ENCODE measurements at places on chromosomes 12 and 14. TPM values are rescaled to one million over a fixed set of nuclear protein-coding genes. Genes with fewer than 3 reads are reported as not detected.
A peak's percentile ranks its signal among the peaks of the same experiment; 100 is the strongest.

The CD4 gene
- polyA plus RNA-seq, result 50.9 TPM

The ZNF385A gene
- polyA plus RNA-seq, result 13.6 TPM

The OR4Q3 gene
- polyA plus RNA-seq, result not detected

The TMEM233 gene
- 1.7 TPM for polyA plus RNA-seq

The RAD52 gene
- 13.3 TPM for polyA plus RNA-seq

The FGF23 gene
- polyA plus RNA-seq, result 0.27 TPM

The CDKN3 gene
- polyA plus RNA-seq, result 17.6 TPM

- peak overlapping the region; percentile 55 for H3K27ac ChIP-seq
- H3K4me1 ChIP-seq, result no peaks in the 10 kb centered on the region
- no peaks in the 10 kb centered on the region for H3K36me3 ChIP-seq
- H3K27me3 ChIP-seq, result peaks cover 2% of the 10 kb centered on the region
- H3K4me3 ChIP-seq, result no peak overlapping the region
- no peak for DNase-seq
Observed at GRCh38 chr14:74573421-74574089, 38.5 kb downstream of the LTBP2 start.

DNA sequence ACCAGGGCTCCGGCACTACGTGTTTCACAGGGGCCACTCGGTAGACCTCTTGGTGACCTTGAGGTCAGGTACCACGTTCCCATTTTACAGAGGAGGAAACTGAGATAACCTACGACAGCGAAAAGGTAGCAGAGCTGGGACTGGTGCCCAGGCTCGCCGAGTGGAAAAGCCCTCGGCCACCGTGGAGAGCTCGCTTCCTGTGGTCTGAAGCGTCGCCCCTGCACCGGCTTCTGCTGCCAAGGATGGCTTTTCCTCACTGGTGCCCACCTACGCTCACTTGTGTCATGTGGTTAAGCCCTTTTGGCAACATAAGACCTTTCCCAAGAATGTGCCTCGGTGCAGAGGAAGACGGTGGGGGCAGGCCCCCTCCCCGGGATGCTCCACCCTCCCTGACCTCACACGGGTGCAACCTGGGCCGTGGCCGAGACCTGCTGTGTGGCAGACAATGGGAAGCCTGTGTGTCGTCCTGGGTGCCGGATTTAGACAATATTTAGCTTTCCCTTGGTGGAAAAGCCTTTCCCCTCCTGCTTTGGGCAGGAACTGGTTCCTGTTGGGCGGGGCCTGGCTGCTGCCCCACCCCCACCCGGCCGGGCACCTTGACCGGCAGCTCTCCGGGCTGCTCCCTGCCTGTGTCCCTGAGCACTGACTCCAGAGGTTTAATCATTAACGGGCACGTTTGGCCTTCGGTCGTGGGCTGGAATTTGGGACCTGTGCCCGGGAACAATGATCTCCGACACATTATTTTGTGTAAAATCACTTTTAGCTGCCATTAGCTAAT lies 32.4 kb upstream of the PPP1R13B start:
- H3K27me3 ChIP-seq, result peaks cover 4% of the 10 kb centered on the region
- peaks cover 4% of the 10 kb centered on the region for H3K4me1 ChIP-seq
- H3K27ac ChIP-seq, result no peak overlapping the region
- DNase-seq, result no peak
- no peaks in the 10 kb centered on the region for H3K36me3 ChIP-seq

- peaks cover 16% of the 10 kb centered on the region for H3K36me3 ChIP-seq
- no peak for DNase-seq
- H3K27ac ChIP-seq, result peak overlapping the region; percentile 97
- H3K27me3 ChIP-seq, result peaks cover 3% of the 10 kb centered on the region
- H3K4me1 ChIP-seq, result peaks cover 29% of the 10 kb centered on the region
Observed at GRCh38 chr12:67649261-67649569, 670 bp downstream of the DYRK2 start.

DNA sequence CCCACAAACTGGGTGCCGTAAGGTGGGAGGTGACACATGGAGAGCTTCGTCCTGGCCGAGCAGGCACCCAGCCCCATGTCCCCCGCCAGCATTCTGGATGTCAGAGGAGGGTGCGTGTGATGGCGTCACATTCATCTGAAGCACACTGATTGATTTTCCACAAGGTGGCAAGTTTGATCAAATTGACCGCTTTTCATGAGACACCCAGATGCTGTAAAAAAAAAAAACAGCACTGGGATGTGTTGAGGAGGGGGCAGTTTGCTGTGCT lies 24.2 kb downstream of the SLC25A29 start:
- peaks cover 4% of the 10 kb centered on the region for H3K4me1 ChIP-seq
- no peak overlapping the region for H3K27ac ChIP-seq
- no peak for DNase-seq
- H3K4me3 ChIP-seq, result no peak overlapping the region

GRCh38 chr12:44930972-44931600 lies 55.0 kb upstream of the NELL2 start:
- H3K36me3 ChIP-seq, result no peaks in the 10 kb centered on the region
- no peak overlapping the region for H3K4me3 ChIP-seq
- no peaks in the 10 kb centered on the region for H3K27me3 ChIP-seq
- no peaks in the 10 kb centered on the region for H3K4me1 ChIP-seq

DNA sequence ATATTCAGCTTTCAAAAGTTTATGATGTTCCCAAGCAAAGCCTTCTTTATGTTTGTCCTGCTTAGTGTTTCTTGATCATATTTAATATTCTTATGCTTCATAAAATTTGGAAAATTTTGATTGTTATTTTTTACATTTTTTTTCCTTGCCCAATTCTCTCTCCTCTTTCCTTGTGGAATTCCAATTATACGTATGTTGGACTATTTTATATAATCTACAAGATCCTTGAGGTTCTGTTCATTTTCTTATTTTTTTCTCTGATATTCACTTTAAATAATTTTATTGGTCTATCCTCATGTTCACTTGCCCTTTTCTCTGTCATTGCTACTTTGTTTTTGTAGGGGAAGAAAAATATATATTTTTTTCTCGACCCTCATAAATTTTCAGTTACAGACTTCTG lies 167.7 kb downstream of the DYRK2 start:
- no peak overlapping the region for H3K27ac ChIP-seq
- no peaks in the 10 kb centered on the region for H3K36me3 ChIP-seq
- H3K27me3 ChIP-seq, result no peaks in the 10 kb centered on the region
- H3K4me3 ChIP-seq, result no peak overlapping the region

- H3K27me3 ChIP-seq, result no peaks in the 10 kb centered on the region
- DNase-seq, result no peak
- H3K4me1 ChIP-seq, result no peaks in the 10 kb centered on the region
- H3K27ac ChIP-seq, result no peak overlapping the region
- no peak overlapping the region for H3K4me3 ChIP-seq
- no peaks in the 10 kb centered on the region for H3K36me3 ChIP-seq
Observed at GRCh38 chr14:28830115-28830534, 63.5 kb downstream of the FOXG1 start.

- H3K4me1 ChIP-seq, result peaks cover 7% of the 10 kb centered on the region
- no peak for DNase-seq
- no peaks in the 10 kb centered on the region for H3K27me3 ChIP-seq
- H3K36me3 ChIP-seq, result no peaks in the 10 kb centered on the region
- no peak overlapping the region for H3K27ac ChIP-seq
- H3K4me3 ChIP-seq, result no peak overlapping the region
Observed at GRCh38 chr12:116958402-116959197, 47.9 kb downstream of the FBXW8 start.

DNA sequence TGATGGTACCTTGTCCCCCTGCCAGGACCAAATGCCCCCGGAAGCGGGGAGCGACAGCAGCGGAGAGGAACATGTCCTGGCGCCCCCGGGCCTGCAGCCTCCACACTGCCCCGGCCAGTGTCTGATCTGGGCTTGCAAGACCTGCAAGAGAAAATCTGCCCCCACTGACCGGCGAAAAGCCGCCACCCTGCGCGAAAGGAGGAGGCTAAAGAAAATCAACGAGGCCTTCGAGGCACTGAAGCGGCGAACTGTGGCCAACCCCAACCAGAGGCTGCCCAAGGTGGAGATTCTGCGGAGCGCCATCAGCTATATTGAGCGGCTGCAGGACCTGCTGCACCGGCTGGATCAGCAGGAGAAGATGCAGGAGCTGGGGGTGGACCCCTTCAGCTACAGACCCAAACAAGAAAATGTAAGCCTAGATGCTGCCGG lies 410 bp downstream of the MYF6 start:
- H3K4me3 ChIP-seq, result no peak overlapping the region
- H3K27ac ChIP-seq, result no peak overlapping the region
- peaks cover 36% of the 10 kb centered on the region for H3K27me3 ChIP-seq

- no peaks in the 10 kb centered on the region for H3K27me3 ChIP-seq
- no peak overlapping the region for H3K4me3 ChIP-seq
- H3K27ac ChIP-seq, result no peak overlapping the region
- H3K36me3 ChIP-seq, result no peaks in the 10 kb centered on the region
Observed at GRCh38 chr14:80615831-80616230, 325.7 kb downstream of the CEP128 start.

DNA sequence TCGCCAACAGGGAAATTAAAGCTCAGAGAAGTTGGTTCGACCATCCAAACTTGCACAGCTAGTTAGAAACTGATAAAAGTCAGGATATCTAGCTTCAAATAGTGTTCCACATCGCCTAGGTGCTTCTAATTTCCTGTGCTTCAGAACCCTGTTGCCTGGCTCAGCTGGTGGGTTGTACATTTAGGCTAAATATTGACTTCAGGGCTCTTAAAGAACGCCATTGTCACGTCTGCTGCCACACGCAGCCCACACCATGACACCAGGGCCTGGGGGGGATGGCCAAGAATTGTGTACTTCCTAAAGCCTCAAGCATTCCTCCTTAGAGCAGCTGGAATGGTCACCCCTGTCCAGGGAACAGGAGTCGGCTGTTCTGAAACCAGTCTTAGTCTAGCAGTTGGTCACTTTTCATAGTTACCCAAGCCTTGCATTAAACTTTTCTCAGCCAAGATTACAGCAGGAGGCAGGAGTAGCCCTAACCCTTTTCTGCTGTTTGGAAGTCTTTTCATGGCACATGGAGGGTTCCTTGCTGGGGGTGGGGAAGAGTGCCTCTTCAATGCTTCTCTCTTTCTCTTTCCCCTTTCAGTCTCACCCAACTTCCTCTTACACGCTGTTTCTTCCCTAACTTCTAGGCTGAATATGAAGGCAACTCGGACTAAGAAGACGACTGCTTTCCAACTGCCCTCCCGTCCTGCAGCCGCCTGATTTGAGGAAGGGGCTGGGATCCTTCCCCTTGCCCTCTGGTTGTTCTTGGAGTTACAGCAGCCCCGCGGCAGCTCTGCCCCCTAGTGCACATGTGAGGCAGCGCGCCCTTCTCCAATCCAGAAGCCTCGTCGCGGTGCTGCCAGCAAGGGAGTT lies 17.1 kb downstream of the FOS start:
- H3K36me3 ChIP-seq, result no peaks in the 10 kb centered on the region
- H3K27me3 ChIP-seq, result peaks cover 11% of the 10 kb centered on the region
- H3K4me3 ChIP-seq, result peak overlapping the region; percentile 58
- no peak for DNase-seq
- peaks cover 34% of the 10 kb centered on the region for H3K4me1 ChIP-seq

- DNase-seq, result no peak
- H3K4me3 ChIP-seq, result no peak overlapping the region
- no peaks in the 10 kb centered on the region for H3K4me1 ChIP-seq
- no peaks in the 10 kb centered on the region for H3K36me3 ChIP-seq
Observed at GRCh38 chr14:88879022-88879421, 54.6 kb downstream of the TTC8 start.

Data from thymus (tissue), 14 donors.